ENCODE measurements at places on chromosomes 6 and 20. TPM values are rescaled to one million over a fixed set of nuclear protein-coding genes. Genes with fewer than 3 reads are reported as not detected.

DNA sequence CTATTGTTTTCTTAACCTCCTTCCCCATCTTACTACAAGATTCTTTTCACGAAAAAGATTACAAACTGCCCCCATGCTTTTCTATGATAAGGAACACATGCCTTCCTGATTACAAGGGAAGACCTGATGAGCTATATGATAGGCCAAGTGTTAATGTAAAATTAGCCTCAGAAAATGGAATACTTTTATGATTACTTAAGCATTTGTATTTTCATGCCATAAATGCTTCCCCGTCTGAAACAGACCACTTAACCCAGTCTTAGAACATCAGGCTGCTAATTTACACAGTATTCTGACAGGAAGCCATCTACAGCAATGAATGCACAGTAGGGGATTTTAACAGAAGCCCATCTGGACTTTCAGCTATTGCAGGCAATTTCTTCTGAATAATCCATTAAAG is 274.9 kb downstream of the HAO1 start:
- H3K4me3 ChIP-seq: no peak overlapping the region
- no peak overlapping the region for H3K27ac ChIP-seq
- no peaks in the 10 kb centered on the region for H3K27me3 ChIP-seq

DNA sequence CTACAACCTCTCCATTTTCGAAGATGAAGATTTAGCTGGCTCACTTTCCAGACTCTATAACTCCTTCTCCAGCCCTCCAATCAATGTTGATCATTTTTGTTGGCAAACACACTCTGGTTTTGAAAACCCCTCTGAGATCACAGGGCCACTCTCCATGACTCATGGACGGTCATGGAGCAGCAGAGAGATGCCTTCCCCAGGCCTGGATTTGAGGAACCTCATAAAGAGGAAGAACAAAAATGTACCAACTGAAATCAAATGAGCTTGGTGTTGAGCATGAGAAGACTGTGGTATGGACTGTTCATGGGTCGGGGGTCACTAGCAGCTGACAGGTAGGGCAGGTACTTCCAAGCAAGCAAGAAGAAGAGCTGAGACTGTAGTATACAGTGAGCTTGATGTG is 112.8 kb upstream of the INSM1 start:
- H3K4me3 ChIP-seq: no peak overlapping the region
- H3K36me3 ChIP-seq: no peaks in the 10 kb centered on the region
- no peak overlapping the region for H3K27ac ChIP-seq
- H3K27me3 ChIP-seq: no peaks in the 10 kb centered on the region
- no peaks in the 10 kb centered on the region for H3K4me1 ChIP-seq
- DNase-seq: no peak

DNA sequence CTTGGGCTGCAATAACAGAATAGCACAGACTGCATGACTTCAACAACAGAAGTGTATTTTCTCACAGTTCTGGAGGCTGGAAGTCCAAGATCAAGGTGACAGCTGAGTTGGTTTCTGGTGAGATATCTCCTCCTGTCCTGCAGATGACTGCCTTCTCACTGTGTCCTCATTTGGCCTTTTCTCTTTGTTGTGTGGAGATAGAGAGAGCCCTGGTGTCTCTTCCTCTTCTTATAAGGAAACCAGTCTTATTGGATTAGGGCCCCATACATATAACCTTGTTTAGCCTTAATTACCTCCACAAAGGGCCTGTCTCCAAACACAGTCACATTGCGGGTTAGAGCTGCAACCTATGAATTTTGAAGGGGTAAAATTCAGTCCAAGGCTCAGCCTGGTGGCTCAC is 57.0 kb upstream of the BMP6 start:
- no peaks in the 10 kb centered on the region for H3K27me3 ChIP-seq
- no peak for DNase-seq
- peaks cover 15% of the 10 kb centered on the region for H3K4me1 ChIP-seq
- H3K36me3 ChIP-seq: no peaks in the 10 kb centered on the region
- H3K27ac ChIP-seq: no peak overlapping the region
- no peak overlapping the region for H3K4me3 ChIP-seq

DNA sequence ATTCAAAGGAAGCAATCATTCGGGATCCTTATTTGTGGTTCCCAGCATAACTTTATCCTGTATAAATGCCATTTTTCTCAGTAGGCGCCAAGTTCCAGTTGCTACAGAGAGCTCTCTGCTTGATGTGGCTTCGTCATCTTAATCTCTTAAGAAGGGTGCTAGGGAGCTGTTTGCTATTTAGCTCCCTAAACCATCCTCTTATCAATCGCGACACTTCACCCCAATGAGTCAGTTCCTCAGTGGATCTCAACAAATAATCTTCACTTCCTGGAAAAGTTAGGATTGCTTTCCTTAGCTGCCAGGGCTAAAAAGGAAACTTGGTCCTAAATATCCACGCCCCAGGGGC is 1.3 kb upstream of the NKAIN2 start:
- DNase-seq: no peak
- no peaks in the 10 kb centered on the region for H3K36me3 ChIP-seq
- peaks cover 8% of the 10 kb centered on the region for H3K4me1 ChIP-seq
- H3K4me3 ChIP-seq: peak overlapping the region; percentile 80
- H3K27me3 ChIP-seq: peaks cover 3% of the 10 kb centered on the region
- no peak overlapping the region for H3K27ac ChIP-seq

- H3K27me3 ChIP-seq: no peaks in the 10 kb centered on the region
- no peak overlapping the region for H3K27ac ChIP-seq
- no peaks in the 10 kb centered on the region for H3K36me3 ChIP-seq
Observed at GRCh38 chr20:24935766-24936525, 13.1 kb upstream of the CST7 start.

- no peak overlapping the region for H3K4me3 ChIP-seq
- no peaks in the 10 kb centered on the region for H3K36me3 ChIP-seq
- no peaks in the 10 kb centered on the region for H3K4me1 ChIP-seq
- H3K27ac ChIP-seq: no peak overlapping the region
Observed at GRCh38 chr6:100099189-100100074, 105.4 kb upstream of the MCHR2 start.

DNA sequence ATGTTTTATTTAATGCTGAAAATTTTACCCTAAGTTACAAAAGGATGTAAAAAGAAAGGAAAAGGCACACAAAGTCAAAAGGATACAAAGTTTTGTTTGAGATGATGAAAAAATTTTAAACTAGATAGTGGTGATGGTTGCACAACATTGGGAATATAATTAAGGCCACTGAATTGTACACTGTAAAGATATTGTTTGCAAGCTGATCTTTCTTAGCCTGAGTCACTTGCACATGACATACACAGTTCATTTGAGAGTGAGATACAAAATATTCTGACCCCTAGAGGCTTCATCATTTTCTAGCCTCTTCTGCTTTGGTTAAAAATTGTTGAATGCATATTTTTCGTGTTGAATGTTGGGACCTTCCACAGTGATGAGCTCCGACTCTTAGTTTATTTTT is 462.6 kb downstream of the HDGFL1 start:
- H3K4me3 ChIP-seq: no peak overlapping the region
- no peak overlapping the region for H3K27ac ChIP-seq
- no peak for DNase-seq

PPIL4 gene
- total RNA-seq: 52.5 TPM

GRCh38 chr6:95576218-95576997 is 927 bp upstream of the MANEA start:
- peak; percentile 1 for DNase-seq
- peaks cover 3% of the 10 kb centered on the region for H3K4me1 ChIP-seq
- no peaks in the 10 kb centered on the region for H3K36me3 ChIP-seq
- peak overlapping the region; percentile 93 for H3K4me3 ChIP-seq
- H3K27me3 ChIP-seq: no peaks in the 10 kb centered on the region

DNA sequence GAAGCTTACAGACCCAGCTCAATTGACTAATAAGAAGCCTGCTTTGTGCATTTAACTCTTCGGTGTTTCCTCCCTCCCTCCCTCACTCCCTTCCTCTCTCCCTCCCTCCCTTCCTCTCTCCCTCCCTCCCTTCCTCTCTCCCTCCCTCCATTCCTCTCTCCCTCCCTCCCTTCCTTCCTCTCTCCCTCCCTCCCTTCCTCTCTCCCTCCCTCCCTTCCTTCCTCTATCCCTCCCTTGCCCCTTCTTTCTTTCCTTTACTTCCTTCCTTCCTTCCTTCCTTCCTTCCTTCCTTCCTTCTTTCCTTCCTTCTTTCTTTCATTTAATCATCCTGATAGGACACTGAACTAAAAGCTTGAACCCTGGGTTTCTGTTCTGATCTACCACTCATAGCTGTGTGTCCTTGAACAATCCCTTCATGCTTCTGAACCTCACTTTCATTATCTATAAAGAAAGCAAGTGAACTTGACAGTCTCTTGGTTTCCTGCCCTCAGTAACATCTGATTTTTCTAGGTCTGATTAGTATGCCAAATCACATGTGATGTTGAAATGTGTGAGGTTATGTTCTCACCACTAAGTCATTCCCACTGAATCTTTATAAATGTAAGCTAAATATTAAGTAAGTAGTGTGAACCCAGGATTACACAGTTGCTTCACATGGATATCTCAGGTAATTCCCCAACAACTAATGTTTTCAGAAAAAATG is 132.3 kb upstream of the BMP2 start:
- no peak for DNase-seq
- no peaks in the 10 kb centered on the region for H3K36me3 ChIP-seq
- no peak overlapping the region for H3K27ac ChIP-seq
- no peaks in the 10 kb centered on the region for H3K4me1 ChIP-seq
- H3K4me3 ChIP-seq: no peak overlapping the region

GRCh38 chr6:19032591-19033295 is 645.6 kb downstream of the RNF144B start:
- no peak overlapping the region for H3K4me3 ChIP-seq
- H3K27ac ChIP-seq: peak overlapping the region; percentile 65
- H3K36me3 ChIP-seq: no peaks in the 10 kb centered on the region
- peak; percentile 53 for DNase-seq

Data from spinal cord (tissue), 10 donors.